Pancreas (tissue), 10 donors: ENCODE measurements at places on chromosomes 3 and 15. TPM values are rescaled to one million over a fixed set of nuclear protein-coding genes. Genes with fewer than 3 reads are reported as not detected.

MASP1 gene
- 0.31 TPM for polyA plus RNA-seq

GRCh38 chr3:119891944-119892721 lies 110.2 kb downstream of the NR1I2 start:
- no peaks in the 10 kb centered on the region for H3K4me1 ChIP-seq
- H3K27ac ChIP-seq = no peak overlapping the region
- H3K36me3 ChIP-seq = no peaks in the 10 kb centered on the region

GRCh38 chr3:16885593-16886302 lies 993 bp downstream of the PLCL2 start:
- peaks cover 36% of the 10 kb centered on the region for H3K4me1 ChIP-seq
- no peaks in the 10 kb centered on the region for H3K36me3 ChIP-seq
- DNase-seq = no peak
- no peaks in the 10 kb centered on the region for H3K27me3 ChIP-seq
- peak overlapping the region; percentile 90 for H3K4me3 ChIP-seq
- H3K27ac ChIP-seq = peak overlapping the region; percentile 78

DNA sequence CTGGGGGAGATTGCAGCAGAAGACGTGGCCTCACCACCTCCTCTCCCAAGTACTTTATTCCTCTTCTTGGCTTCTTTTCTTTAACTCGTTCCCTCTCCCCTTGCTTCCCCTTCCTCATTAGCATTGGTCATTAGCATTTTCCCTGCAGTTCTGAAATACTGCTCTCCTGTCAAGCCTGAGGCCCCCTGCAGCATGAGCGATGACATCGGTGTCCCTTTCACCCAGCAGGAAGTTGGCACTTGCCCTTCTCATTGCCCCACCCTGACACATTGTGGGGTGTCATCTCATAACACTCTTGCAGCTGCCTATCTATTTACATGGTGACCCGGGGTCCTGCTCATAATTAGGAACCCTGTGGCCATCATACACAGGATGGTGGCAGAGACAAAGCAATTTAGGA lies 167.1 kb downstream of the ARRDC4 start:
- H3K4me1 ChIP-seq = no peaks in the 10 kb centered on the region
- DNase-seq = no peak
- H3K4me3 ChIP-seq = no peak overlapping the region
- H3K36me3 ChIP-seq = no peaks in the 10 kb centered on the region
- H3K27me3 ChIP-seq = no peaks in the 10 kb centered on the region
- no peak overlapping the region for H3K27ac ChIP-seq

CKMT1B gene
- polyA plus RNA-seq = 2.7 TPM

DNA sequence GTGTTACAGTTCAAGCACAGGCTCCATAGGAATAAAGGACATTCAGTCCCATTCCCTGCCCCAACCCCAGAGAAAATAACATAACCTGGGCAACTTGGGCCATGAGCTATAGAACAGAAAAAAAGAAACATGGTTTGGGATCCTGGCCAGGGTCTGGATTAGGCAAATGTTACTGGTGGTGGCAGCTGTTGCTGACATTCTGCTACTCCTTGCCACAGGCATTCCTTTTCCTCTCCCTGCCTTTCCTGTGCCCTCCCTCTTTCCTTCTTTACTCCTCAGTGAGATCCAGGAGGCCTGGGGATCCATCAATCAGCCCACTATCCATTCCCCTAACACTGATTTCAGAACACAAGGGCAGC lies 129.1 kb downstream of the NTRK3 start:
- no peak overlapping the region for H3K27ac ChIP-seq
- H3K4me1 ChIP-seq = no peaks in the 10 kb centered on the region
- DNase-seq = no peak
- H3K27me3 ChIP-seq = no peaks in the 10 kb centered on the region

DNA sequence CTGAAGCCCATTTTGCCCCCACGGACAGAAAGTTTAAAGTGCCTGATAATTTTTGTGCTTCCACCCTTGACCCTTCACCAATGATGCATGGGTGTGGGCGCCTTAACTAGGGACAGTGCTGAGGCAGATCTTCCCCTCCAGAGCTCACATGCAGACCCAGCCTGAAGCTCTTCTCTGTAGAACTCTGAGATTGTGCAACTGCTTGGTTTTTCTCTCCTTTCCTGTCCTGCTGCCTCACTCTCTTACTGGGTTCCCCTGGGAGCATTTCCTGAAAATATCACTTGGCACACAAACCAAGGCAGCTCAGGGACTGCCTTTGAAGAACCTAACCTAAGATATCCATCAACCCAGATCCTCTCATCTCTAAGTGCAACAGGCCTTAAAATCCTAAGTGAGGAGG lies 220.3 kb upstream of the STT3B start:
- no peaks in the 10 kb centered on the region for H3K36me3 ChIP-seq
- H3K27me3 ChIP-seq = no peaks in the 10 kb centered on the region
- no peak overlapping the region for H3K27ac ChIP-seq
- no peaks in the 10 kb centered on the region for H3K4me1 ChIP-seq
- DNase-seq = no peak

CCR8 gene
- polyA plus RNA-seq = not detected

DNA sequence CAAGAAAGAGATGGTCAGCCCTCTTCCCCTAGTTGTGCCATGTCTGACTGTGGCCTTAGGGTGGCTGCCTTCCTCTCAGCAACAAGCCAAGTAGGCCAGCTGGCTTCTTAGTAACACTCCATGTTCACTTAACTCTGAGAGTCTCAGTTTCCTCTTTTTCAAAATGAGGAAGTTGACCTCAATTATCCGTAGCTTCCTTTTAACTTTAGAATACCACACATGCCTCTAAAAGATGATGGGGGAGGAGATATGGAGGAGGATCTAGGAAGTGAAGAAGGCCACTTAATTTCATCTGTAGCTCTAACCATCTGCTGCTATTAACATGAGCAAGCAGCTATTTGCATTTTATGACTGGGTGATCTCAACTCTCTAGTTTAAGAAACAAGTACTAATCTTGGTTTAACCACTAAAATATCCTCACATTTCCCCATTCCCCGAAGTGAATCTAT lies 32.9 kb downstream of the CD200R1L start:
- no peaks in the 10 kb centered on the region for H3K27me3 ChIP-seq
- no peaks in the 10 kb centered on the region for H3K36me3 ChIP-seq
- no peaks in the 10 kb centered on the region for H3K4me1 ChIP-seq
- DNase-seq = no peak
- no peak overlapping the region for H3K27ac ChIP-seq

- DNase-seq = no peak
- no peaks in the 10 kb centered on the region for H3K4me1 ChIP-seq
- H3K36me3 ChIP-seq = no peaks in the 10 kb centered on the region
- no peak overlapping the region for H3K4me3 ChIP-seq
These were observed 137.9 kb upstream of the CADM2 start for GRCh38 chr3:84820906-84821305.

- no peaks in the 10 kb centered on the region for H3K4me1 ChIP-seq
- DNase-seq = no peak
- H3K4me3 ChIP-seq = no peak overlapping the region
- no peaks in the 10 kb centered on the region for H3K36me3 ChIP-seq
- H3K27me3 ChIP-seq = no peaks in the 10 kb centered on the region
These were observed 16.5 kb downstream of the DUSP7 start for GRCh38 chr3:52039846-52040245.

- no peak for DNase-seq
- H3K36me3 ChIP-seq = no peaks in the 10 kb centered on the region
These were observed 463.6 kb upstream of the NR2F2 start for GRCh38 chr15:95866711-95867440.

DYNLT2B gene
- polyA plus RNA-seq = 7.9 TPM

DNA sequence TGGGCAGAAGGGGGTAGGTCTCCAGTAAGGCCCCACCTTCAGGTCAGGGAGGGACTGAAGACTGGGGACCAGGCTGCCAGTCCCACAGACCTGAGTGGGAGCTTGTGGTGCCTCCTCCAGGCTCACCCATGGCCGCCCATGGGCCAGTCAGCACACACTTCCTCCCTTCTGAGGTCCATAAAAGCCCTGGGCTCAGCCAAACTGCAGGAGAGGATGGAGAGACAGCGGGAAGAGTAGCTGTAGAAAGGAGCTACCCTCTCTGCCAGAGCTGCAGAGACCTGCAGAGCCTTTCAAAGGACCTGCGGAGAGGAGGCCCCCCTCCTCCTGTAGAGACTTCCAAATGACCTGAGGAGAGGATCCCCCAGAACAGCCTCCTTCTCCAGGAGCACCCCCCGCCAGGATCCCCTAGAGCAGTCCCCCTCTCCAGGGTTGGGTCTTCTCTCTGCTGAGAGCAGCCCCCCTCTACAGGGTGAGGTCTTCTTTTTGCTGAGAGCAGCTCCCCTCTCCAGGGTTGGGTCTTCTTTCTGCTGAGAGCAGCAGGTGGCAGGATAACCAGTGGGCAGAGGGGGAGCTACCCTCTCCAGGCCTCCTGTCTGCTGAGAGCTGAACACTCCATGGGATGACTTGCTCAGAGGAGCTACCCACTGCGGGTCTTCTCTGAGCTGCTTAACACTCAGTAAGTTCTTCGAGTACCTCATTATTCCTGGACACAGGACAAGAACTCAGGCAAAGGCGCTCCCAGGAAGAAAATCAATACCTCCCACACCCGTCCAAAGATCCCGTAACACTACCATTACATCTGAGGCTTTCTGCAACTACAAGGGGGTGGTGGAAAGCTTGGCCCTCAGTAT lies 5.0 kb upstream of the SKIC8 start:
- H3K4me3 ChIP-seq = no peak overlapping the region
- no peak for DNase-seq
- H3K27ac ChIP-seq = no peak overlapping the region
- H3K4me1 ChIP-seq = no peaks in the 10 kb centered on the region

EDEM1 gene
- 9.3 TPM for polyA plus RNA-seq

DNA sequence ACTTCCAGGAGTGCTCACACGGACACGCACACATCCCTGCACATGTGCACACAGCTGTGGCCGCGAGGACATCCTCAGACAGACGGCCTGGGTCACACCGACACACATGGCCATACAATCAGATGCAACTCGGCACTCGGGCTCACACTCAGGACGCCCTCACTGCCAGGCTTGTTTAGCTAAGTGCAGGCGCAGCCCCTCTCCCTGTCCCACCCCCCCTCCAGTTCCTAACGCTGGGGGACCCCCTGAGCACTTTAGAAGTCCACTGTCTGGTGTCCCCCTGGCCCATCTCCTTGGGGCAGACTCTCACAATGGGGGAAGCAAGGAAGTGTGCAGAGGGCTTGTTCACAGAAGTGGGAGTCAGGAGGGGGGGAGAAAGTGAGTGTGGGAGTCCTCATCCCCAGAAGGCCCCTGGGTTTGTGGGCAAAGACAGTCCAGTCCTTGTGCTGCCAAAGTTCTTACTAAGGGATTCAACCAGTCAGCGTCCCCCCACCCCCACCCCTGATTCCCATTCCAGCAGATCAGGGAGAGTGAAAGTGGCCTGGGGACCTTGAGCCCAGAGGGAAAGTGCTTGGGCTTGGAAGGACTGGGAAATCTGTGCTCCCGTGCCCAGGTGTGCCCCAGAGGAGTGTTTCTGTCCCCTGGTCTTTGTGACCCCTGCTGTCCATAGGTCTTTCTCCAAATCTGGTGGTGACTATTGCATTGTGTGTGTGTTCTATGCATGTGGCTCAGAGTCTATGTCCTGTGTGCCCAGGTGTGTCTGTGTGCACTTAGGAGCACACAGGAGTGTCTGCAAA lies 767 bp upstream of the GATA2 start:
- no peaks in the 10 kb centered on the region for H3K27me3 ChIP-seq
- H3K36me3 ChIP-seq = no peaks in the 10 kb centered on the region
- no peak overlapping the region for H3K27ac ChIP-seq

ST6GAL1 gene
- 9.1 TPM for polyA plus RNA-seq

GPR171 gene
- 0.12 TPM for polyA plus RNA-seq

DNA sequence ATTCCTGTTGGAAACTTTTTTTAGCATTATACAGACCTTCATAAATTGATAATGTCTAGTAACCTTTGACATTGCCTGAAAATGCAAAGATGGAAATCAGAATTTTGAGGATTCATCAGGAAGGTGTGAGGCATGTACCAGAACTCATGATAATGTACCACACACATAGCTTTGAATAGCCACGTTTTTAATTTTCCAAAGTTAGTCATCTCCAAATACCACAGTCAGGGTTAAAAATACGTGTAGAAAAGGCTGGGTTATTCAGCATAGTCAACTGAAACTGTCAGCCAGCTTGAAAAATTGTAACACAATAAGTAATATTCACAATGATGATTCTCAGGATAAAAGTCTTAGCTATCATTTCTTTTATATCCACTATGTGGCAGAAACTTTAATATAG lies 102.0 kb upstream of the THRB start:
- H3K4me1 ChIP-seq = peaks cover 13% of the 10 kb centered on the region
- no peaks in the 10 kb centered on the region for H3K27me3 ChIP-seq
- DNase-seq = no peak
- H3K4me3 ChIP-seq = no peak overlapping the region

RIOX2 gene
- 9.9 TPM for polyA plus RNA-seq

- no peaks in the 10 kb centered on the region for H3K27me3 ChIP-seq
- no peak overlapping the region for H3K27ac ChIP-seq
- no peaks in the 10 kb centered on the region for H3K36me3 ChIP-seq
- no peak for DNase-seq
- no peaks in the 10 kb centered on the region for H3K4me1 ChIP-seq
These were observed 209.2 kb upstream of the NR2F2 start for GRCh38 chr15:96121086-96121920.

GRCh38 chr15:96088650-96089049 lies 241.8 kb upstream of the NR2F2 start:
- H3K4me3 ChIP-seq = no peak overlapping the region
- no peaks in the 10 kb centered on the region for H3K4me1 ChIP-seq
- DNase-seq = no peak
- no peaks in the 10 kb centered on the region for H3K36me3 ChIP-seq
- no peaks in the 10 kb centered on the region for H3K27me3 ChIP-seq

HEG1 gene
- 11.3 TPM for polyA plus RNA-seq

TRH gene
- not detected for polyA plus RNA-seq

DNA sequence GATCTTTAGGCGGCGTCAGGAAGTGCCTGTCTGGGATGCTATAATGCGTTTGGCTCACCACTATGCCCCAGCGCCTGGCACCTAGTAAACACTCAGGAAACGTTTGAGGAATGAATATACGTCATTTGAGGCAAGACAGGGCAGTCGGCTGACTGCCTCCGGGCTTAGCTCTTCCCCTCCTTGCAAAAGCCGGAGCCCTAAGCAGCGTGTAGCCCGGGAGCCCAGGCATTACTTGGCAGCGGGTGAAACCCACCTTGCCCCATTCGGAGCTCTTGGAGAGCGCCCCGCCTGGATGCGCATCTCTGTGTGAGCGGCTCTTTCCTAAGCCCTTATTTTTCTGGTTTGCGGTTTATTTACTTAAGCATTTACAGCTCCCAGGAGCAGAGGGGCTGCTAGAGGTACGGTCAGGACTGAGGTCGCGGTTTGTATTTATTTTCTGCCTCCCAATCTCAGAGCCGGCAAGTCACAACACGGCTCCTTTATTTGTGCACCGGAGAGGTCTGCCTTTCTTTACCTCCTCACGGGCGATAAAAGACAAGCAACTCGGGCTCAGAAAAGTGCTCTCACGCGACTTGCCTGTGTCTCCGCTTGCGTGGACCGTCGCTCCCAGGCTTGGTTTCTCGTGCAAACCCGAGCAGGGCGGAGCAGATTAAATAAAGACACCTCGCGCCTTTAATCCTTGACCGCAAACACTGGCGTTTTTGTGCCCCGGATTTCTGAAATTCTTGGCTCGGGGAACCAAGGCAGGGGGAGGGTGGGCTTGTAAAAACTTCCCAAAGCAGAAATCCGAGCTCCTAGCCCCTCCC lies 737 bp upstream of the ITPR1 start:
- H3K4me1 ChIP-seq = no peaks in the 10 kb centered on the region
- peak overlapping the region; percentile 67 for H3K27ac ChIP-seq
- H3K27me3 ChIP-seq = no peaks in the 10 kb centered on the region
- peak; percentile 66 for DNase-seq

TERC gene
- not detected for polyA plus RNA-seq
